Endothelial cell of umbilical vein (primary cell): ENCODE measurements at places on chromosomes 4 and X.

GRCh38 chr4:73538162-73538561 is 56.6 kb downstream of the AFM start:
- no peak for DNase-seq

- DNase-seq = no peak
Measured at GRCh38 chrX:26511589-26512363, 295.8 kb downstream of the MAGEB5 start.

DNA sequence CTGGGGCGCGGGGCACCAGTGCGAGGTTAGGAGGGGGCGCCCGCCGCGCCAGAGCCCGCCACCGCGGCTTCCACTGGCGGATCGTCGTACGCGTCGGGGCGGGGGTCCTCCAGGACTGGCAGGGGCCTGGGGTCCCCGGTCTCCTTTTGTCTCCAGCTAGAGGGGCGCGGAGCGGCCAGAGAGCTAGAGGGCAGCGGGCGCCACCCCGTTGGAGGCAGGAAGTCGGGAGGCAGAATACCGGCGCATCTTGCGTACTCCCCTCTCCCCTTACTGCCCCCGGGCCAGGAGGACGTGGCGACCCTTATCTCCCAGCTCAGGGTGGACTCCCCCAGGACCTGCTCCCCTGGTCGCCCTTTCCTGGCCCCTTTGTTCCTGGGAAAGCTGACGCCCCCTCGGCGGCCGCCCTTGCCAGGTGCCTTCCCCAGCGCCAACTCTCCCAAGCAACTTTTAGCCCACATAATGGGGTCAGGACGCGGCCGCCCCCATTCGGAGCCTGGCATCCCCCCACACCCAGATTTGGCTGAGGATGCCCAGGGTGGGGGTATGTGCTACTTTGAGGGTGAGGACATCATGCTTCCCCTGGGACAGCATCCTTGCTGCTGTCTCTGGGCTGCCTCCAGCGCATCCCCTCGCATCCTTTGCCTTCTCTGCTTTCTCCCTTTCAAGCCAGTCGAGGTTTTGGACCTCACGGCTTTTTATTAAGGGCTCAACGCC is 933 bp downstream of the CNKSR2 start:
- no peak for DNase-seq

- no peak for DNase-seq
Measured at GRCh38 chr4:138014590-138015288, 227.4 kb downstream of the SLC7A11 start.

GRCh38 chr4:89270792-89271191 is 36.8 kb downstream of the GPRIN3 start:
- DNase-seq = no peak

DNA sequence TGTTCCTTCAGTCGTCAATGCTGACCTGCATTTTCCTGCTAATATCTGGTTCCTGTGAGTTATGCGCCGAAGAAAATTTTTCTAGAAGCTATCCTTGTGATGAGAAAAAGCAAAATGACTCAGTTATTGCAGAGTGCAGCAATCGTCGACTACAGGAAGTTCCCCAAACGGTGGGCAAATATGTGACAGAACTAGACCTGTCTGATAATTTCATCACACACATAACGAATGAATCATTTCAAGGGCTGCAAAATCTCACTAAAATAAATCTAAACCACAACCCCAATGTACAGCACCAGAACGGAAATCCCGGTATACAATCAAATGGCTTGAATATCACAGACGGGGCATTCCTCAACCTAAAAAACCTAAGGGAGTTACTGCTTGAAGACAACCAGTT is 12.6 kb downstream of the TLR8 start:
- no peak for DNase-seq

DNA sequence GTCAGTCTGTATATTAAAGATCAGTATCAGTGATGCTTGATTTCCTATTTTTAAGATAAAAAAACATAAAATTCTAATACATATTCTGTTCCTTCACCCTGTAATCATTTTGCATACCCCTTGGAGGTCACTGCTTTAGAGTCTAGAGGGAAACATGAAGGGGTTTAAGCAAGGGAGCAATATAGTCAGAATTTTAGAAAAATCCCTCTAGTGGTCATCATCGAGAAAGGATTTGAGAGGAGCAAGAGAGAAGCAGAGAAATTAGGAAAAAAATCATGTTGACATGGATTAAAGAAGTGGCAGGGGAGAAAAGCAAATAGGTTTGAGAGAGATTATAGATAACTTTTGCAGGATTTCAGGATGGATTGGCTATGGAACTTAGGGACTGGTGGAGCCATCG is 11.1 kb downstream of the APEX2 start:
- no peak for DNase-seq
